ENCODE measurements at places on chromosomes 16 and 17.

DNA sequence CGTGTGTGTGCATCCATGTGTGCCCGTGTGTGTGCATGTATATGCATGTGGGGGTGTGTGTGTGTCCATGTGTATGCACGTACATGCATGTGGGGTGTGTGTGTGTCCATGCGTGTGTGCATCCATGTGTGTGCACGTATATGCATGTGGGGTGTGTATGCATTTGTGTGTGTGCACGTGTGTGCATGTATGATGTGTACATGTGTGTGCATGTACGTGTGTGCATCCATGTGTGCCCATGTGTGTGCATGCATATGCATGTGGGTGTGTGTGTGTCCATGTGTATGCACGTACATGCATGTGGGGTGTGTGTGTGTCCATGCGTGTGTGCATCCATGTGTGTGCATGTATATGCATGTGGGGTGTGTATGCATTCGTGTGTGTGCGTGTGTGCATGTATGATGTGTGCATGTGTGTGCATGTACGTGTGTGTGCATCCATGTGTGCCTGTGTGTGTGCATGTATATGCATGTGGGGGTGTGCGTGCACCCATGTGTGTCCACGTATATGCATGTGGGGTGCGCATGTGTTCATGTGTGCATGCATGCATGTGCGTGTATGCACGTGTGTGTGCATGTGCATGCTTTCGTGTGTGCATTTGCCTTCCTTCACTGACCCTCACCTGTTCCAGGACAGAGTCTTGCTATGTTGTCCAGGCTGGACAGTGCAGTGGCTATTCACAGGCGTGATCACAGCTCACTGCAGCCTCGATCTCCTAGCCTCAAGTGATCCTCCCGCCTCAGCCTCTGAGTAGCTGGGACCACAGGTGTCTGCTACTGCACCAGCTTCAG is 129.6 kb upstream of the TNRC6C start:
- no peak for DNase-seq

- no peak for DNase-seq
These were observed 10.0 kb downstream of the CES3 start for GRCh38 chr16:66970775-66971720.

- DNase-seq, result no peak
These were observed 44.5 kb downstream of the CUEDC1 start for GRCh38 chr17:57910462-57911420.

GRCh38 chr17:48071654-48072053 is 23.5 kb downstream of the NFE2L1 start:
- no peak for DNase-seq

GRCh38 chr17:59778996-59779395 is 71.5 kb downstream of the VMP1 start:
- DNase-seq, result no peak

DNA sequence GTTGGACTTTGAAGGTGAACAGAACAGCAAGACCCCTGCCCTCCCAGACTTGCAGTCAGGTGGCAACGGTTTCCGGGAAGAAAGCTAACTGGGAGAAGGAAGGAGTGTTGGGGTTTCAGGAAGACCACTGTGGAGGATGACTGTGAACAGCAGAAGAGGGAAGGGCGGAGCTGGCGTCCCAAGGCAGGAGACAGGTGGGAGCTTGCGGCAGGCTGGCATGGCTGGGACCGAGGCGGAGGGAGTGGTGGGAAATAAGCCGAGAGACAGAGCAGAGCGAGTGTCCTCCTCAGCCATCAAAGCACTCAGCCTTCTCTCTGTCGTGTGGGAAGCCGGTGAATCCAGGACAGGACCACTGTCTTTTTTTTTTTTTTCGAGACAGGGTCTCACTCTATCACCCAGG is 108.5 kb upstream of the CACNG5 start:
- no peak for DNase-seq

- DNase-seq, result peak; percentile 87
These were observed 5.4 kb downstream of the BANP start for GRCh38 chr16:87956365-87957231.

GRCh38 chr16:87570938-87571867 is 31.1 kb upstream of the JPH3 start:
- DNase-seq, result no peak

DNA sequence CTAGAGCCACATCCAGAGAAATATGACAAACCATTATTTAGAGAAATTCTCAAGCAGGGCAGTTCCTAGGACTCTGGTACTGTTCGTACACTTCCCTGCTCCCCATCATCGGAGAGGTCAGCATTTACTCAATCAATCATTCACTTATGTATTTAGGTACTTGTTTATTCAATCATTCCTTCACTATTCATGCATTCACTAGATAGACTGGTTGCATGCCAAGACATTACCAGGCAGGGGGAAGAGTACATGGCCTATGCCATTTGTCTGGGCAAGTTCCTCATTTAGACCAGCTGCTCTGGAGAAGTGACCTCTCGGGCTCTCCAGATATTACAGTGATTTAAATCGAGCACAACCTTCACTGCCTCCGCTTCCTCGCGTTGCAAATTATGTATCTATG is 603.4 kb downstream of the KCNJ2 start:
- no peak for DNase-seq

- no peak for DNase-seq
These were observed 9.1 kb upstream of the THAP11 start for GRCh38 chr16:67833030-67833414.

GRCh38 chr16:57601801-57602478 is 26.5 kb upstream of the ADGRG1 start:
- DNase-seq, result no peak

DNA sequence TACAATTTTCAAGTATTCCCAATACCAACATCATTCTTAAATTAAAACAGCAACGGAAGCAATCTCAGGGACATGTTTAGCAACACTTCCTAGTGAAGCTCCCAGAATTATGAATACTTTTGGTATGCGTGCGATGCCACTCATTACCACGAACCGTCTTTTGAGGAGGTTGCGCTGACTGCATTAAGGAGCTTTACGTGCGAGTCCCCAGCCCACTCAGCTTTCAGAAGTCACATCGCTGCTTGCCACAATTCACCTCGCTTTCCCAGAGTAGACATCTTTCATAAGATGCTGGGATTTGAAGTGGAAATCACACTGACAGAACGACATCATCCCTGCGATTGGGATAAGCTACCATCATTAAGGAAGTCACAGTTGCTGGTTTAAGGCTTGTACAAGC is 441.6 kb upstream of the HSBP1 start:
- DNase-seq, result no peak

- DNase-seq, result peak; percentile 11
These were observed 84.7 kb downstream of the PLCG2 start for GRCh38 chr16:81863630-81864352.

GRCh38 chr17:76569607-76570279 is 15.9 kb downstream of the ST6GALNAC2 start:
- no peak for DNase-seq

DNA sequence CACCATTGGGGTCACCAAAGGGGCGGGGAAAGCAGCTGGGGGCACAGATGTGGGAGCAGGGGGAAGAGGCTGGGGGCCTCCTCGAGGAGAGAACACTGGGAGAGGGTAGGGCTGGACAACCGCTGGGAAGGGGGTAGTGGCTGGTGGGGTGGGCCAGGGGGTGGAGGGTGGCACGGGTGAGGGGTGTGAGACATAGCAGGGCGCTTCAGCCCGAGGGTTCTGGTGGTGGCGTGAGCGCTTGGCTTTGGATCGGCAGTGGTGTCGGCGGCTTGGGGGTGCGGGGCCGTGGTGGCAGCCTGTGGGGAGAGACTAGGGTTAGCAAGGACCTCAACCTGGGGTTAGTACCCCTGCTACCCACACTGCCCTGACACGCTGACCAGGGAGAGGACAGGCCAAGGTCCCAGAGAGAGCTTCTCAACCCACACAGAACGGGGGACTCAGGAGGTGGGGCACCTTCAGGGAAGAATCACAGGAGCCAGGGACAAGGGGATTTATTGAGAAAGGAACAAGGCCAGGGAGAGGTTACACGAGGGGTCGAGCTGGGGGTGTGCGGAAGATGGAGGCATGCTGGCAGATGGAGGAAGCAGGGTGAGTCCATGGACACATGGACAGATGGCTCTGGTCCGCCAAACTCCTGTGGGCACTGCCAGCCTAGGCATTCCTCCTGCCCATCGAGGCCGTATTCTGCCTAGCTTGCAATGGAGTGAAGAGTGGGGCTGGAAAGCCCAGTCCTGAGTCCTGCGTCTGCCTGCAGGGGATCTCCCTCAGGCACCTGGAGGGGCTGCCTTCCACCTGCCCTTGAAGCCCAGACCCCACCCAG is 8.4 kb downstream of the PER1 start:
- DNase-seq, result no peak

DNA sequence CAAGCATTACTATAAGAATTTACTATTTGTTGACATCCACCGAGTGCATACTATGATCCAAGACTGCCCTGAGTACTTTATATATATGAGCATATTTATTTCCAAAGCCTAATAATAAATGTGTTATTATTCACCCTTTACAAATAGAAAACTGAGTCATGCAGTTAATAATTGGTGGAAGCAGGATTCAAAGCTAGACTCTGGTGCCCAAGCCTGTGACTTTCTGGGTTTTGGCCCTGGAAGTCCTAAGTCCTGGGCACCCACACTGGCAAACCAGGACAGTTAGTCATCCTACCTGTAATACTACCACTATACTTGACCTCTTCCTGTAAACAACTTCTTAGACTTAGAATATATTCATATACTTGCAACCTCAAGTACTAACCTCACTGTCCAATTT is 257.4 kb upstream of the IRX5 start:
- DNase-seq, result no peak

DNA sequence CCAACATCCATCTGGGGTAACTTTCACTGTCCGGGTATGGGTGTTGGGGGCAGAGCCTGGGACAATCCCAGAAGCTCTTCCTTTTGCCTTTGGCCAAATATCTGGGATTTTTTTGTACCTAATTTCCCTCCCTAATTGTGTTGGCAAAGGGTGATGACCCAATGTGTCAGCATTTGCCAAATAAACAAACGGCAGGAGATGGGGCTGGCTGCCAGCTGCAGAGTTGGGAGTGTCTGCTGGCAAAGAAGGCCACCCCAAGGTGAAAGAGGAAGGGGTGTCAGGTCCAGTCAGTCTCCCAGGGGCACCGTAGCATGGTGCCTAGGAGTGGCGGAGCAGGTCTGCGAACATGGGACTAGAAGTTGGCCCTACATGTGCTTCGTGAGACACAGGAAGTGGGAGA is 73.0 kb downstream of the SLC6A2 start:
- DNase-seq, result no peak

GRCh38 chr17:45087504-45087975 is 26.4 kb downstream of the NMT1 start:
- no peak for DNase-seq

All from CD14-positive monocyte (primary cell).